Activated T-cell treated with anti-CD3 and anti-CD28 coated beads, Interleukin-2, amount 50 U/mL, for 1 hour (primary cell): ENCODE measurements at places on chromosomes 3 and 15.
A peak's percentile ranks its signal among the peaks of the same experiment; 100 is the strongest.

GRCh38 chr15:35305946-35306345, 220.9 kb upstream of the NANOGP8 start:
- DNase-seq, result no peak

- no peak for DNase-seq
Observed at GRCh38 chr3:12508291-12508700, 24.0 kb downstream of the TSEN2 start.

DNA sequence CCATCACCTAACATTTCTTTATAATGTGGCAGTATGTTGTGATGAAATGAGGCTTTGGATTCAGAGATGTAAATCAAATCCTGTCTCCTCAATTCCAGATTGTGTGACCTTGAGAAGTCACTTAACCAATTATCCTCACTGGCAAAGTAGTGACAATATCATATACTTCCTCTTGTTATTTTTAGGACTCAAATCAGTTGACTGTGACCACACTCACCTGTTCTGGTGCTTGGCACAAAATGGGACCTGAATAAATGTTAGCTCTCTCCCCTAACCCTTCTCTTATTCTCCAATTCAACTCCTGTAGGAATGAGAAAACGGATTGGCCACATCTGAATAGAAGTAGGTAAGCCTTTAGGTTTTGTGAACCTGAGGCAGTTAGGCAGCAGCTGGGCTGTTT, 42.1 kb downstream of the IQCH start:
- no peak for DNase-seq

DNA sequence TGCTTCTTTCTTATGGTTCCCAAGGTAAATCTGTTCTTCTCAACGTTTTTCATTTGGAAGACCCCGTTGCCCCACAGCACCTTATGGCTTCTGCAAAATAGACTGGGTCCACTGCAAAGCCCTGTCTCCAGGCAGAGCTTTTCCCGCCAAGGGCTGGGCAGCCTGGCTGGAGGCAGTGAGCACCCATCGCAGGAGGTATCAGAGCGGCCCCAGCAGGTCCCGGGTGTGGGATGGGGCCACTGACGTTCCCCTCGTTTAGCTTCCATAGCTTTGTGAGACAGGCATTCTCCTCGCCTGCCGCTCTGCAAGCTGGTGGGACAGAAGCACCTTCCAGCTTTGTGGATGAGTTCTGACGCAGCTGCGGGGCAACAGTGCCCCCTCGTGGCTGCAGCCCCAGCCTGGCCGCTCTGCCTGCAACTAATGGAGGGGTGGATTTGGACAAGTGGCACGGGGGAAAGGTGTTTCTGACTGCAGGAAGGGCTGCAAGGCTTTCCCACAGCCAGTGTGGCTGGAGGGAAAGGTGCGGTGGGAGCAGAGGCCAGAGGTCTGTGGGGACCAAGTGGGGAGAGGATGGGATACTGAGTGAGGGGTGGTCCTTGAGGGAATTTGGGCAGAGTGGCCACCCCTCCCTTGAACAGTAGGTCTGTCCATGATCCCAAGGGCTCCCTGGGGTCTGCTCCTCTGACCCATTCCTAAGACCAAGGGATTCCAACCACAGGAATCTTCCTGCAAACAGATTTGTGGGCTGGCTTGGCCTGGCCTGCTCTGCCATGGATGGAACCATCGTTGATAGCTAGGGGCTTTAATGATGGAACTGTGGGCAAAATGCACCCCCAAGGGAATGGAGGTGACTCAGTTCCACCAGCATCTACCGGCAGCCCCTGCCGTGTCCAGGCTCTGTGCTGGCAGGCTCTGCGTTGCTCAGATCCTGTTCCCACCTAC, 99.4 kb downstream of the FBLN2 start:
- peak; percentile 83 for DNase-seq

- DNase-seq, result no peak
Observed at GRCh38 chr15:82040862-82041261, 5.0 kb downstream of the MEX3B start.

GRCh38 chr3:141346418-141346817, 21.9 kb upstream of the ZBTB38 start:
- no peak for DNase-seq

DNA sequence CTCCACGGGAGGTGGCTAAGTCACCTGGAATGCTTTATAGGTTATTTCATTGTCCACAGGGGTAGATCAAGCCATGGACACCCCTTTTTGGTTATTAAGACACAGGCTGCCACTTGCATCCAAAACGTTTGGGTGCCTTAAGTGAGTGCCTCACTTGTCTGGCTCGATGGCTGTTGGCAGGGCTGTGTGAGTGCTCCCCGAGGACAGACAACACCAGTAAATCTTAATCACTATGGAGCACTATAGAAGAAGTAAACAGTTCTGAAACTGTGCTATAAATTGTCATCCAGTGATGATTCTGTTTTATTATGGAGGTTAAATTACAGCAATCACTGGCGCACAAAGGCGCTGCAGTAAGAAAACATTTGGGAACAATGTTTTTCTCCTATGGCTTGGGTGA, 215.5 kb downstream of the CACNA2D3 start:
- DNase-seq, result no peak

DNA sequence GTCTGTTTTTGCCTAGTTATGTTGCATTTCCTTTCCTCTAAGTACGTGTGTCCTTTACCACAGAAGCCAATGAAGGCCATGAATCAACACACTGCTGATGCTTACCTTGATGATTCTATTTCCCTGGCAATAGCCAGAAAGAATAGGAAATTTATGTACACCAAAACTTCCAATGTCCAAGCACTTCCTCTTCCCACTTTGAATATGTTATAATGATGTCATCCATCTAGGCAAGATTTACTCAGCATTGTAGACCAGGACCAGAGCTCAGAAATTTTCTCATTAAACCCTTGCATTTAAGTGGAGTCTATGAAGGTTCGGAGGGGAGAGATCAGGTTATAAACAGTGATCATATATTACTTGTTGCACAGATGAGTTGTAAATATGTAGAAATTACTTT, 126.0 kb downstream of the THRB start:
- no peak for DNase-seq

DNA sequence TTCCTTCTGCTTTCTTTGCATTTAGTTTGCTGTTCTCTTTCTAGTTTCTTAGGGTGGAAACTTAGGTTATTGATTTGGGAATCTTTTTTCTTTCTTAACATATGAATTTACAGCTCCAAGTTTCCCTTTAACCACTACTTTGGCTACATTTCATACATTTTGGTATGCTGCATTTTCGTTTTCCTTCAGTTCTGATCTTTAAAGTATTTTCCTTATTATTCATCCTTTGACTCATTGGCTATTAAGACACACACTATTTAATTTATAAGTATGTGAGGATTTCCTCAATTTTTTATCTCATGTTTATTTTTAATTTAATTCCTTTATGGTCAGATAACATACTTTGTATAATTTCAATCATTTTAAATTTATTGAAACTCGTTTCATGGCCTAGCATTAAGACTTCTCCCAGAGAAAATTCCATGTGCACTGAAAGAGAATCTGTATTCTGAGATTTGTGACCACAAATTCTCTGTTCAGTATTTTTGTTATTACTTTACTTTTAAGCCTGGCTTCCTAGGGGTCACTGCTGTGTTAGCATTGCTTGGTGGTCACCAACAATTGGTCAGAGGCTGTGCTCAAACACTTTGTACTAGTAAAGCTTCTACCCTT, 87.7 kb downstream of the CFAP20DC start:
- DNase-seq, result no peak

- DNase-seq, result no peak
Observed at GRCh38 chr3:198113206-198114053, 153.4 kb downstream of the LMLN start.

DNA sequence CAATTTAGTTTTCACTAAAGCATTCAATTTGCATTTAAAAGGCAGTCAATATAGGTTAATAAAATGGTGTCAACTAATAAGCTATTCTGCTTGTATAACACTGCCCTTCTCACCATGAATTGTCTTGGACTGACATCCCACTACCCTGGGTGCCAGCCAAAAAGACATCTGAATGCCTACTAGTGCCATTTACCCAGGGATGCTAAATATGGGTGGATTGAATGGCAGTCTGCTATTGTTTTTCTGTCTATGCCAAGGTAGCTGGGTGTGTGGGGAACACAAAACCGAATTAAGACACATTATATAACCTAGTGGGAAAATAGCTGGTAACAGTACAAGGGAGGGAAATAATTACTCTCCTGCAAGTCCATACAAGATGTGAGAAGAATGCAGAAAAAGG, 240.0 kb upstream of the CFAP20DC start:
- DNase-seq, result no peak
